SK-N-DZ (cell line): ENCODE measurements at places on chromosomes 7 and 10.
A peak's percentile ranks its signal among the peaks of the same experiment; 100 is the strongest.

GRCh38 chr10:121772884-121773283 lies 154.9 kb downstream of the ATE1 start:
- DNase-seq: no peak

- no peak for DNase-seq
Observed at GRCh38 chr10:30456266-30456665, 22.3 kb downstream of the MAP3K8 start.

DNA sequence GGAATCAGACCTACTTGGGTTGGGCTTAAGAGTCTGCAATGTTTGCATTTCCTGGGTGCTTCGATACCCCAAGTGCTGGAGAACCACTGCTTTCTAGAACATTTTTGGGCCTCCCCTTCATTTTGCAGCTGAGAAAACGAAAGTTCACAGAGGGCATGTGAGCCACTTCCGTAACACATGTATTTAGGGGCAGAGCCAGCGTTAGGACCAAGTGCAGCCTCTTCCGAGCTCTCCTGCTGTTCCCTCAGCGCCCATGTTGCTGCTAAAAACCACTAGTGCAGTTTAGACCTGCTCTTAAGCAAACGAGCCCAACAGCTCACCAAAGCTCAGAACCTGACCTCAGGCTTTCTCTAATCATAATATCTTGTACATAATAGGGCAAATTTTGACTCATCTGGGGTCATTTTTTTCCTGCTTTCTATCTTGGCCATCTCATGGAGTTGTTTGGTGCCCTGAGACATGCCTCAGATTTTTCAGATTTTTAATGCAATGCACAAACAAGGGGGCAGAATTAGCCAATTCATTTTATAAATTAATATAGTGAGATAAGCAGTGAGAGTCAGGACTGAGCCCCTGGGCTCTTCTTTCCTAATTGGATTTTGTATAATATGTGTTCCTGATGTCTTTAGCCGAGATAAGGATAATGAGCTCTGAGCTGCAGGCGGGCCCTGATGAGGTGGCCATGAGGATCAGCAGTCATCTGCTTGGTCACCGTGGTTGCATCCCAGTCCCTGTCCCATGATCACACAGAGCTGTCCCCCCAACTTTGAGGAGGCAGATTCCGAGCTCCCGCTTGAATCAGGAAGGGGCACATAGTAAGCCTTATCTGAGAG lies 12.9 kb downstream of the BAG3 start:
- DNase-seq: peak; percentile 70

DNA sequence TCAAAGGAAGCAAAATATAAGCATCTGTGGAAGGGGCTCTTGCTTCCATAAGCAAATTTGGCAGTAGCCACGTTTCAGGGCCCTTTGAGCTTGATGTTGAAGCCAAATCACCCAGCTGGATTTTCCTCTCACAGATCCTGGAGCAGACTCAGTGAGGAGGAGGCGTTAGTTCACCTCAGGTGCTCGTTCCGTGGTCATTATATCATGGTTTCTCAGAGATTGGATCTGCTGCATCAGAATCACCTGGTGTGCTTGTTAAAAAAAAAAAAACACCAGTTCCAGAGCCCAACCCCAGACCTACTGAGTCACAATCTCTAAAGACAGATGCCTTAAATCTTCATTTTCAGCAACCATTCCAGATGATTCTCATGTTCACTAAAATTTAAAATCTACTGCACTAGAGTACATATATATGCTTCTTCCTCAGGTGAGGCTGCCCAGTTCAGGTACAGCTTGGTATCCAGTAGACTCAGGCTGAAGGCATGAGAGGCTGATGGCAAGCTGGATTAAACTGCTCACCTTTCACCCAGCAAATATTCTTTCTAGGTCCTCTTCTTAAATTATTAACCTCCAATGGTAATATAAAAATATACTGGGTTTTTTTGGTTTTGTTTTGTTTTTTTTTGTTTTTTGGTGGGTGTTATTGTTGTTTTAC lies 24.9 kb downstream of the TFAM start:
- DNase-seq: no peak

DNA sequence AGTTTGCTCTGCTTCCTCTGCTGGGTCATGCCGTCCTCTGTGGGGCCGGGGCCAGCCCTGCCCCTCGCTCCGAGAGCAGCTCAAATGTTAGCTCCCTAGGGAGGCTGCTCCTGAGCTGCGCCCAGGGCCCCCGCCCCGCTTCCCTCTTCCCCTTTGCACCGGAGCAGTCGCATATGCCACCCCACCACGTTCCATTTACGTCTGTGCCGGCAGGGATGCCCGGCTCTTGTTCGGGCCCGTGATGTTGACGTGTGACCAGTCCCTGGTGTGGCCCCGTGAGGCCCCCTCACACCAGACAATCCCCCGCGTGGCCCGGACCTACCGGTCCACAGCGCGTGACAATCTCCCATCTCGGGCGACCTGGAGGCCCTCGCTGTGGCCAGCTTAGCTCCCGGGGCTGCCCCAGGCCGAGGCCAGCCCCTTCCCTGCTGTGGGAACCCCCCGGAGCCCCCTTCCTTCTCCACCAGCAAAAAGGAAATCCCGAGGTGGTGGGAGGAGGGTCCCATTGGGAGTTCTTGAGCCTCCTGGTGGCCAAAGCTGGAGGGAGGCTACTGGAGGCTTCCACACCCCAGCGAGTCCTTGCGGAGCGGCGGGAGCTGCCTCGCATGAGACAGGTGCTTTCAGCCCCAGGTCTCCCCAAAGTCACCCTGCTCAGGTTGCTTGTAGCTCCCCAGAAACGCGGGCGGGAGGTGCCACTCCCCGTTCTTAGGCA lies 15.2 kb downstream of the FAM20C start:
- DNase-seq: no peak

DNA sequence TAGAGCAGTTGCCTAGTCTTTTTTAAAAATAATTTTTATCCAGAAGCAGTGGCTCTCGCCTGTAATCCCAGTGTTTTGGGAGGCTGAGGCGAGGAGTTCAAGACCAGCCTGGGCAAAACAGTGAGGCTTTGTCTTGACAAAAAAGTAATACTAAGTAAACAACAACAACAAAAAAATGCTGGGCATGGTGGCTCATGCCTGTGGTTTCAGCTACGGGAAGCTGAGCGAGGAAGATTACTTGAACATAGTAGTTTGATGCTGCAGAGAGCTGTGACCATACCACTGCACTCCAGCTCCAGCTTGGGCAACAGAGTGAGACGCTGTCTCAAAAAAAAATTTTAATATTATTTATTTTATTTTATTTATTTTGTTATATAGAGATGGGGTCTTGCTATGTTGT lies 31.3 kb upstream of the TPST1 start:
- no peak for DNase-seq

GRCh38 chr10:35635576-35635975 lies 6.5 kb downstream of the FZD8 start:
- DNase-seq: peak; percentile 57

DNA sequence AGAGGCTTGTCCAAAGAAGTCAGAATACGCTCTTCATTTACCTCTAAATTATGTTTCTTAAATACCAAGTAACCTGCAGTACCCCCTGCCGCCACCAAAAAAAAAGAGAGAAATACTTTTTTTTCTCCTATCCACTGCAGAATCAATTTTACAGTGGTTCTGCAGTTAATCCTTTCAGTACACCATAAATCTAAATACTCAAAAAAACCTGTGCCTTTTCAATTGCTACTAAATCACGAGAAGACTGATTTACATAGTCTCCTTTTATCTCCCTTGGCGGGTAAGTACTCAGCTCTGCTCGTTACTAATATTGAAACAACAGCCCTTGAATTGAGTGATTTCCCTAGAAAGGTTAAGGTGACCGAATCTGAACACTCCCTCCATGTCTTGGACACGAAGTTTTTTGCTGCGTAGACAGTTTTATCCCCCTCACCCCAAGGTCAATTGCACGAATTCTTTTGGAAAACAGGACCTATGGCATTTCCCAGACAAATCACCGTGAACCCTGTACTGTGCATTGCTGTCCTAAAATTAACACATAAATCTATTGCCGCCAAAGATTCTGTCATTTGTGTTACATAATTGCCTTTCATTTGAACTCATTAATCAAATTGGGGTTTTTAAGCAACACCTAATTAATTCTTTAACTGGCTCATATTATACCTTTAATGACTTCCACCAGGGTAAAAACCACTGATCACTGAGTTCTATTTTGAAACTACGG lies 512 bp upstream of the VIM start:
- DNase-seq: peak; percentile 16

GRCh38 chr7:96992192-96993005 lies 13.0 kb upstream of the DLX6 start:
- no peak for DNase-seq

DNA sequence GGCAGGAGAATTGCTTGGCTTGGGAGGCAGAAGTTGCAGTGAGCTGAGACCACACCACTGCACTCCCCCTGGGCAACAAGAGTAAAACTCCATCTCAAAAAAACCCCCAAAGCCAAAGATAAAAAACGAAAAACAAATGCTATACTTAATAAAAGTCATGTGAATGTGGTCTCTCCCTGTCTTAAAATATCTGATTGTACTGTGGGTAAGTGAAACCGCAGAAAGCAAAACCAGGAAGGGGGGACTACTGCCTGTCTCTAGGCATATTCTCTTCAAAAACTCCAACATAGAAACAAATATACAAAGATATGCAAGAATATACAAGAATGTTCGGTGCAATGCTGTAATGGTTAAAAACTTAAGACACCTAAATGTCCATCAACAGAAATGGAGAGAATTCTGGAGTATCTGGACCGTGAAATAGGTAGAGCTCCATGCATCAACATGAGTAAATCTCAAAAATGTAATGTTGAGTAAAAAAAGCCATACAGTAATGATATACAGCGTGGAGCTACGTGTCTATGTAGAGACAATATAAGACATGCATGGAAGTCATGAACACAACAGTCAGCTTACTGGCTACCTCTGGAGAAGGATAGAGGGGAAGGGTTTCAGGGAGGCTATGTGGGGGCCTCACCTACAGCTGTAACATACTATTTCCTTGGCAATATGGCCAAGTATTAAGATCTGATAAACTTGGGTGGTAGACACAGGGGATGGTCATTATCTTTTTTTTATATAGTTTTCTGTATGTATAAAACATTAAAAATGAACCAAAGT lies 2.1 kb downstream of the ZNF394 start:
- DNase-seq: no peak
